HT1080 (cell line): ENCODE measurements at places on chromosomes 3 and 15.

DNA sequence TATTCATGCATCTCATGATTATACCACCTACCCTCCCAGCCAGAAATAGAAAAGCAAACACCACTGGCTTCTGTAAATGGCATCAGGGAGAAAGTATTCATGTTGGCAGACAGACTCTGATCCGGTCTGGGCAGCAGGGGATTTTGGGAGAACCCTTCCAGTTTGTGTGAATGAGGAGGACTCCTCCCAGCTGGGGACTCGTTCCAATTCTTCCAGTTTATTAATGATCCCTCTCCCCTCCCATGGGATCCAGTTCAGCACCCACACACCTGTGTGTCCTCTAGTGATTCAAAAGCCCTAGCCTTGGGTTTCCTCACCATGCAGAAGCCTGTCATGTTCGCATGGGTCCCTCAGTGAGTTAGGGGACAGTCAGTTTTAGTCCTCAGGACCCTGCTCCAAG, 110.9 kb downstream of the IQSEC1 start:
- DNase-seq: no peak

DNA sequence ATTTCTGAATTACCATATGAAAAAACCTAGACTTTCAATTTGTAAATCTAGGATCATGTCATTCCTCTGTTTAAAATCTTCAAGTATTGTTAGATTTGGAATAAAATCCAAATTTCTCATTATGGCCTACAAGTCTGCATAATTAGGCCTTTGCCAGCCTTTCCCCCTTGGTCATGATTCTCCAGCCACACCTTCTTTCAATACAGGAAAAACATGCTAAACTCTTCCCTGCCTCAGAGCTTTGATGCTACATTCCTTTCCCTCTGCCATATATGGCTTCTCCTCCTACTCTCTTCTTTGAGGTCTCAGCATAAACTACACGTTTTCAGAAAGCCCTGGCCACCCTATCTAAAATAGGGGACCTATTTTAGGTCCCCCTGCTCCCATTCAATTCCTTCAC, 48.5 kb downstream of the TM6SF1 start:
- no peak for DNase-seq

GRCh38 chr3:115760716-115761115, 137.4 kb downstream of the GAP43 start:
- no peak for DNase-seq

GRCh38 chr15:85006655-85007054, 25.0 kb downstream of the PDE8A start:
- DNase-seq: no peak

DNA sequence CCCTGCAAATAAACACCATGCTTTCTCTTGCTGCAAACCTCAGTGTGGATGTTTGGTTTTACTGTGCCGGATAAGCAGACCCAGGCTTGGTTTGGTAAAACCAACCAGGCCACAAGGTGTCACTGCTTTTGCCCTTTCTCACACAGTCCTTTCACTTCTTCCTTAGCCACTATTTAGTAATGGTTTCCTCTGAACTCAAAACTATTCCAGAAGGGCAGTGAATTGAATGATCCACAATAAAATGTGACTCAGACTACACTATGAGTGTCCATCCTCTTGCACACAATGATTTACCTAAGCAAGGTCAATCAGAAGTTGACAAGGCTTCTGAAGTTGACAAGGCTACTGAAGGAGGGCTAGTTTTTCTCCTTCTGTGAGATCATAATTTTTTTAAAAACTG, 552.4 kb upstream of the CCDC54 start:
- DNase-seq: peak; percentile 80

- DNase-seq: no peak
These were observed 1.4 kb downstream of the VHL start for GRCh38 chr3:10142707-10143560.
